Ammon's horn (tissue), 1 donor: ENCODE measurements at places on chromosomes 3 and 15.

- DNase-seq, result no peak
These were observed 10.2 kb upstream of the DLL4 start for GRCh38 chr15:40918799-40919392.

- no peak for DNase-seq
These were observed 157.2 kb upstream of the TPRG1 start for GRCh38 chr3:189014526-189014925.

- no peak for DNase-seq
These were observed 76.4 kb upstream of the SCN5A start for GRCh38 chr3:38725726-38726419.

DNA sequence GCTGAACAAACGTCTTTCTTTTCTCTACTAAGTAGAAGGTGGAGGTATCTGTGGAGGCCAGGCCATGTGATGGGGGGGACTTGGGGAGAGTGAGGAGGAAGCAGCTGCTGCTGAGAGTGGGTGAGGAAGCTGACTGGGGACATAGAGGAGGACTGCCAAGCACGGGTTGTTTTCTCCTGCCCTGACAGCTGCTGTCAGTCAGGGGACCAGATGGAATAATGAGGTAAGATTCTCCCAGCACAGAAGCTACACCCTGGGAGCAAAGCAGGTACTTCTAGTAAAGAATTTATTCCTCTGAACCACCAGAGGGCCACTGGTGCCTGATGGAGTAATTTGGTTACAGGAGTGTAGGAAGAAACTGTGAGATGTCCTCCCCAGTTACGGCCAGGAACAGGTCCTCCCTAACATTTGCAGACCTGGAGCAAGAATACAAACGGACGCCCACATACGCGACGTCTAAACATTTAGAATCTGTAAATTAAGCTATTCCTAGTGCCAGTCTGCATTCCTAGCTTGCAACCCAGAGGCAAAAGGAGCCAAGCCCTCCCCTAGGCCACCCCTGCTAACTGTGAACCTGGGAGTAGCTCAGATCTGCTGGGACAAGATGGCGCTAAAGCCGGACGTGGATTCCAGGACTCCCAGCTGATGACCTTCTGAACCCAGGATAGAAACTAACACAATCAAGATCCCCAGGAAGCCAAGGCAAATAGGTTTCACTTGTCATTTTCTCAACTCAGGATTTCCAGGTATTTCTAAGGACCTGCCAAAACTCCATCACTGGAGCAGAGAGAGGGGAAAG is 14.8 kb downstream of the CRYGS start:
- DNase-seq, result peak; percentile 55

- DNase-seq, result peak; percentile 91
These were observed 31.1 kb downstream of the UMPS start for GRCh38 chr3:124761250-124761796.

DNA sequence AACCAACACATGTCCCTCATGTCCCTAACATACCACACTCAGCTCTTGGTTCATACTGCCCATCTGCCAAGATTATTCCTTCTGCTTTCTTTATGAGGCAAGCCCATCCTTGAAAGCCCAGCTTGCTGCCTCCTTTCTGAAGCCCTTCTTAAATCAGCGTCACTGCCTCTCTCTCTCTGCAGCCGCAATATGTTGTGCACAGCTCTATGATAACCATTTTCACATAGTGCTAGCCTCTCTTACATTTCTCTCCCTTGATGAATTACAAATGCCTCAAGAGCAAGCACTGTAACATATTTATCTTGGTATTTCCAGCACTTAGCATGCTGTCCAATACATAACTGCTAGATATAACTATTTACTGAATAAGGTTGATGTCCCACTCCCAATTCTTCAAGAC is 86.5 kb downstream of the TNIK start:
- DNase-seq, result no peak

- peak; percentile 32 for DNase-seq
These were observed 218.7 kb upstream of the MDFIC2 start for GRCh38 chr3:70531063-70531657.

- peak; percentile 30 for DNase-seq
These were observed 927 bp downstream of the CHDH start for GRCh38 chr3:53845103-53845880.

DNA sequence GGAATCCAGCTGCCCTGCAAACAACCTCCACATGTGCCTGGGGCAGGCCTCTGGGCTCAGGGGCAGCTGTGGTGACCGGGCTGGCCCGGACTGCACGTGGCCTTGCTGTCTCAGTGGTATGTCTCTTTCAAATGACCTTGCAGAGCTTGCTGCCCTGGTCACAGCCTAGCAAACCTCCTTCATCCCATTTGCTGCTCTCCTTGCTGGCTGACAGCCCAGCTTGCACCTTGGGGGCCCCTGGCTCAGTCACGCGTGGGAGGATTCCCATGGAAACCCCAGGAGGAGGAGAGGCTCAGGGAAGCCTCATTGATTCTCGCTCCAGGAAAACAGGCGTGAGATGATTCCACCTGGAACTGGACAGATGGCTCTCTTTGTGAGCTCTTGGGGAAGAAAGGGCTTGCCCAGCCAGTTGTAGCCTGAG is 5.6 kb downstream of the SPSB4 start:
- DNase-seq, result no peak

DNA sequence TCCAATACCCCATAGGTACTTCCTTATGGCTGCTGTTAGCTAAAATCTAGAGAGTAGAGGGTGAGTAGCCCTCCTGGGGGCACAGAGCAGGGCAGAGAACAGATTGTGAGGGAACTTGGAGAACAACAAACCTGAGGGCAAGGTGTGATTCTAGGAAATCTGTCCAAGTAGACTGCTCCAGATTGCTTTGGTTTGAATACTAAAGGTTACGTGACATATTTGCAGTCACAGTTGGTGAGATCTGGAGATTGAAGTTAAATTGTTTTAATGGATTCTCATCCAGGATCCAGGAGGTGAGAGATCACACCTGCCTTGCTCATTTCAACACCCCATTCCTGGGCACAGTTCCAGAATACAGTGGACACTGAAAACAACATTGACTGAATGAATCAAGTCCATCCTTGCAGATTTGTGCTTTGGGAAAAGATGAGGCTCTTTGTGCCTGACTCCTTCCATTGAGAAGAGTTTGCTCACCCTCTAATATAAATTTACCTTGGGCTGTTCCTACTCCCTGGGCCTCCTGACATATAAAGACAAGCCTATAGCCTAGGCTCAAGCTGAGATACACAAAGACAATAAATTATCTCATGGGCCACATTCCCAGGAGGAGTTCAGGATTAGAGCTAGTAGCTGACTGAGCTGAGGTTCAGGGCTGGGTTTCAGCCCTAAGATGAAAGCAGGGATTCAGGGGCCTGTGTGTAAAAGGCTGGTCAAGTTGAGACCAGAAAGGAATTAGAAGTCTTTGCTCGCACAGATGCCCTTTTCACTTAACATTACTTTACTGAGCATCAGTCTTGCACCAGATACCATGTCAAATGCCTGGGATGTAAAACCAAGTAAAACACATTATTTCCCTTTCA is 400.9 kb upstream of the MCTP2 start:
- DNase-seq, result no peak

DNA sequence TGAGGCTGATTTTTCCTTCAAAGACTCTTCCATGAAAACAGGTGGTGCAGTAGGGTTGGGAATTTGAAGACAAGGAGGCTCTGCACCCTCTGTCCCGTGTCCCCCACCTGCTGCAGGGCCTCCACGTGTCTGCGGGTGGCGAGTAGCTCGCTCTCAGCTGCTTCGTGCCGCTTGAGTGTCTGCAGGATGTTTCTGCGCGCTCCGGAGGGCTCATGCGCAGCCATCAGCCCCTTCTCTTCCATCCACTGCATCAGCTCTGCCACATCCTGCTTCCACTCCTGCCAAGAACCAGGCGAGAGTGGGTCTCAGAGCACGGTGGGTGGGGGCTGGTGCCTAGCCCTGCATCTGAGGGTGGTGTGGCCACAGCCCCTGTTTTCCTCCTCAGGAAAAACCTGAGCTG is 17.8 kb downstream of the SPTBN5 start:
- DNase-seq, result no peak

GRCh38 chr3:127673191-127674100 is 694 bp downstream of the ABTB1 start:
- no peak for DNase-seq

DNA sequence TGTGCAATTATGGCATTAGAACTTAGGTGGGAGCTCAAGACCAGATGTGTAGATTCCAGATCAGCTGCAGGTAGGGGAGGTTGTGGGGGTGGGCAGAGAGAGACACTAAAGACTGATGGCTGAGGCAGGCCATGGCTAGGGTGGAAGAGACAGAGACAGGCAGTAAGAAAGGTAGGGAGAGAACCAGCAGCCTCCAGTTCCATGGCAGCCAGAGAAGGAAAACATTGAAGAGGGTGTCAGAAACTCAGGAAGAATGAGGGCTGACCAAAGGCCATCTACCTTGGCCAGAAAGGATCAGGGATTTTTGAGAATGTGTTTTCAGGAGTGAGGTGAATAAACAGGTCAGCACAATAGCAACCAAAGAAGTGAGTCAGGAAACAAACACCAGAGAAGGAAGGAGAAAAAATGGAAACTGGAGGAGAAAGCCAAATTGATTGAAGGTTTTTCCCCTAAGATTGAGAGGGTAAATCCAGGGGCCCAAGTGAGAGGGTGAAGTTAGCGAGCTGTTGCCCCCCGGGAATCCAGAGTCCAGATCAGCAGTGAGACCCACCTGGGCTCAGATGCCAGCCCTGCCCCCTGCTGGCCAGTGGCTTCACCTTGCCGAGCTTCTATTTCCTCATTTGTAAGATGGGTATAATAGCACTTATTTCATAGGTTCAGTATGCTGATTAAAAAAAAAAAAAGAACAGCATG is 41.0 kb downstream of the ABHD2 start:
- DNase-seq, result no peak

DNA sequence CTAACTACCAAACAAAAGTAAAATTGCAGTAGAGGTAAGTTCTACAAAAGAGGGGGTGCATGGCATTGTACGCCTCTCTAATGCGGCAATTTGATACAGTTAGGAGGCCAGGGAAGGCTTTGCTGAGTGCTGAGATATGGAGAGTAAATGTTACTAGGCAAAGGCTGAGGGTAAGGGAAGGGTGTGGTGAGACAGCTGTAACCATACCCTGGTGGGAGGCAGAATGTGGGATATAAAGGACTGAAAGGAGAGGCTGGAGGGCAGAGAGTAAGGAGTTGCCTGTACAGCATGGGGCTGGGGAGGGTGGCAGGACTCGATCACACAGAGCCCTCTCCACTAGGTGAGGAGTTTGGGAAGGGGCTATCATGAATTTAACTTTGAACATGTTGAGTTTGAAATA is 106.3 kb downstream of the PDCD6IP start:
- no peak for DNase-seq

DNA sequence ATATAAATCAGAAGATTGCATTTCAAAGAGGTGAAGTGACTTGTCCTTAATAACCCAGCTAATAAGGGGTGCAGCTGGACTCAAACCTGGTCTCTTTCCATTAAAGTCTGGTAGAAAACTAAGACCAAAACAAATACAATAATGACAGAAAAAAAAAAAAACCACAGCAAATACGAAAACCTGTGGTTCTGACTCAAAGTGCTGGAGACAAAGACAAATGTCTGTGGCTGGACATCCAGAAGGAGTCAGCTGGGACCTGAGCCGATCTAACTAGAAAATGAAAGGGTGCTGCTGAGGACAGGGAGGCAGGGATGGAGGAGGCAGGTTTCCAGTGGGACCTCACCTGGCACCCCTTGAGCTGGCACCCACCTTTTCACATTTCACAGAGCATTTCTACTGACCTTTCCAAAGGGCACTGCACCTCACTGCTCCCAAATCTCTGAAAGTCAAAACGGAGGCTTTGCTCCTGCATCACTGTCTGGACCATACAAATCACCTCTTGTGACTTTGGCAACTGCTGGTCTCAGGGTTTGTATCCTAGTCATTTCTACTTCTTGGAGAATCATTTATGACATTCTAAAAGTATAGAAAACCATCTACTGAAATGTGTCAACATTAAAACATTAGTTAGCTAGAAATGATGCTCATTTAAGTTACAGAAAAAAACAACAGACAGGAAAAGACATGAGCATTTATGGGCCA is 61.7 kb downstream of the CCNL1 start:
- DNase-seq, result no peak

DNA sequence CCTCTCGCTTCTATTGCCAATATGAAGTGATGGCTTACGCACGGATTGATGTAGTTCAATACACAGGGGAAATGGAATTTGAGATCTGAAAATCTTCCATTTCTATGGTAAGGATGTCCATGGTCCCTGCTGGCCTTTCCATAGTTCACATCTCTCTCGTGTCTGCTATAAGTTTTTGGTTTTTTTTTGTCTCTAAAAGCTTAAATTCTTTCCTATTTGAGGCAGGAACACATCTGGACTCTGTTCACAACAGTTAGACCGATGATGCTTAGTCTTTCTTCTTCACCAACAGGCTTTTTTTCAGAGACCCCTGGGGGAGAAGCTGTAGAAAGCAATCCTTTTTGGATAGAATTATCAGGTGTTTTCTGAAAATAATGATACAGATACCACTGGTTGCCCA is 108.1 kb downstream of the XXYLT1 start:
- DNase-seq, result no peak

DNA sequence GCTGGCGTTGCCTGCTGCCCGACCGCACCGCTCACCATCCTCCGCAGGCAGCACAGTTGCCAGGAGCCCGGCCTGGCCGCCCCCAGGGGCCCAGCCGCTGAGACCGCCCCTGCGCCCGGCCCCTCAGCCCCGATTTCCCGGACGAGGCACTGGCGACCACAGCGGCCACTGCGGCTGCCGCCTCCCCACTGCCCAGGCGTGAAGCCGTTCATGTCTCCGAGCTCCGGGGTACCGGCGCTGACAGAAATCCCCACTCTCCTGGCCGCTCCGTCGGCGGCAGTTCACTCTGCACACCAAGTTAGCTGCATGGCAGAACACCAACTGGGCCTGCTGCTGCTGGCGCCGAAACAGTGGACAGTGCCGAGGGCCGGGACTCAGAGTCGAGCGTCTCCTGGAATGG is 8.5 kb downstream of the SELENOT start:
- DNase-seq, result no peak
